ENCODE measurements at places on chromosomes 4 and X.

- no peak for DNase-seq
Measured at GRCh38 chr4:657834-658667, 16.0 kb downstream of the ATP5ME start.

- DNase-seq: no peak
Measured at GRCh38 chr4:170423137-170423536, 333.4 kb upstream of the AADAT start.

GRCh38 chr4:55866973-55867574 is 13.6 kb downstream of the EXOC1 start:
- no peak for DNase-seq

DNA sequence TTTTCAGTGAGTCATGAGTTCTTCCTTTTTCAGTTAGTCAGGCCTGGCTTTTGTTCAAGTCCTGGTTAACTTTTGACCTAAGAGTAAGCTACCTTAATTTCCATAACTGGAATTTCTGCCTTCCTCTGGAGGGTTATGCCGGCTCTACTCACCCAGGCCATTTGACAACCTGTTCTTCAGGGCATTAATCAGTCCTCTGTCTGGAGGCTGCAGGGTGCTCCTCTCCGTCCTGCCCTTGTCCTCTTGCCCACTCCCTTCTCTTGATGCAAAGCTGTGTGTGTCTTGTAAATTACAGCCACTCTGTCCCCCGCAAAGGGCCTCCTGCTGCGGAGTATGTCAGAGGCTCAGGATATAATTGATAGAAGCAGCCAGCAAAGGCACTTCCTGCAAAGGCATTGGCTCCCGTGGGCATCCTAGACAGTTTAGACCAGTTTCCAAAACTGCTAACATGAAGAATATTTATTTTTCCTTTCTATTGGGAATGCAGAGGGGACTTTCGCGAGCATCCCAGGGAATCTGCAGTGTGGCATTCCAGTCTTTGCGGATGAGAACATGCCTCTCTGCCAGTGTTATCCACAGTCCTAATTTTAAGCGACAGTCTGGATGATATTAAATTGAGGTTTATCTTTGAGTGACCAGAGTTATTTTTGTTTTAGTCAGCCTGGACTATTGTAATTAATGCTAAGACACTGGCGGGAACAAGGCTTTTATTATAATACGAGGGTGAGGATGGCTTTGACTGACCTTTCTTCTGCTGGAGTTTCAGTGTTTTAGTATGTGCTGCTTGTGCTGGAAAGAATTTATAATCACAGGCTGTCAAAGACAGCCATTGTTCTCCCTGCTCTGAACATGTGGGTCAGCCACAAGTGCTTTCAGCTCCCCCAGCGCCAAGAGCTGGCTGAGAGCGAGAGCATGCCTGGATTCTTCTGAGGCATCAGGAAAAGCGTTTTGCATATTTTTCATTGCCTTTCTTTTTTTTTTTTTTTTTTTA is 74.2 kb downstream of the LIMCH1 start:
- peak; percentile 55 for DNase-seq

DNA sequence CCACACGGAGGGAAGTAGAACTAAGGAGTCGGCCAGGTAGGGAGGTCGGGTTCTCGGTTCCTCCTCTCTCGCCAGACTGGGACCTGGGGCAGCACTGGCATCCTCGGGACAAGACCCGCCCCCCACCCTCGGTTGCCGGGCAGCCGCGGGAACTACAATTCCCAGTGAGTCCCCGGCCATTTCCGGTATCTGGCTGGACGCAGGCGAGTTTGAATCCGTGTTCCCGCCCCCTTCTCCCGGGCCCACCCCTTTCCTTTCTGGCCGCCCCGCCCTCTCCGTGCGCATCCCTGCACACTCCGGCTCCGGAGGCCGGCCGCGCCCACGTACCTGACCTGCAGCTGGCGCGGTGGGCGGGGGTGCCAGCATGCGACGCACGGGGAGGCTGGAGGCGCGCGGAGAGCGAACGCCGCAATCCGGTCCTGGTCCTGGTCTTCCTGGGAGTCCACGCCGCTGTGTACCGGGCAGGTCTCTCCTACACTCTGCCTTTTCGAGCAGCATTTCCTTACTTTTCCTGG is 10.2 kb upstream of the DLG3 start:
- peak; percentile 57 for DNase-seq

GRCh38 chr4:7987148-7987989 is 47.7 kb upstream of the AFAP1 start:
- DNase-seq: no peak

DNA sequence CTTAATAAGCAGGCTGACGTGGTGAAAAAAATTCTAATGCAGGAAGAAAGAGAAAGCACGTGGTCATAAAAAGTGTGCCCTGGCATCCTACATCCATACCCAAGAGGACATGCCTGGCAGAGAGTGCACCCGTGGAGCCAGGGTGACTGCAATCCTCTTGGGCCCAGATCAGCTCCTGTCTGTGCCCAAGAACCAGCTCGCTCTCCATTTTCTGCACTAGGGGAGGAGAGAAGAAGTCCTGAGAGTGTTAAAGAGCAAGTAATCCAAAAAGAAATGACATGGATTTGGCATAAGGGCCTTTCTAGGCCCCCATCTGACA is 483.1 kb downstream of the BCOR start:
- no peak for DNase-seq

Measured in left renal pelvis (tissue), 4 donors.